ENCODE measurements at places on chromosomes 6 and 20. TPM values are rescaled to one million over a fixed set of nuclear protein-coding genes. Genes with fewer than 3 reads are reported as not detected.

- H3K27me3 ChIP-seq = no peaks in the 10 kb centered on the region
- no peaks in the 10 kb centered on the region for H3K36me3 ChIP-seq
- no peak overlapping the region for H3K27ac ChIP-seq
- H3K4me1 ChIP-seq = no peaks in the 10 kb centered on the region
- no peak for DNase-seq
Measured at GRCh38 chr6:73898599-73898998, 202.6 kb downstream of the CD109 start.

The REPS1 gene
- total RNA-seq = 44.5 TPM

The RAD21L1 gene
- not detected for total RNA-seq

The HSPA1L gene
- total RNA-seq = 3.9 TPM

The ITPR3 gene
- total RNA-seq = 21.7 TPM
